ENCODE measurements at places on chromosomes 3 and 15.
A peak's percentile ranks its signal among the peaks of the same experiment; 100 is the strongest.

- DNase-seq = no peak
Observed at GRCh38 chr3:114700637-114701234, 406.9 kb downstream of the TIGIT start.

GRCh38 chr3:18559331-18559842, 134.2 kb upstream of the SATB1 start:
- peak; percentile 50 for DNase-seq

- peak; percentile 45 for DNase-seq
Observed at GRCh38 chr3:111859061-111859973, at the start of gene PHLDB2. PHLDB2 (plus strand) TSS chr3:111859265; CDS start chr3:111884078, 24,813 bp downstream.

DNA sequence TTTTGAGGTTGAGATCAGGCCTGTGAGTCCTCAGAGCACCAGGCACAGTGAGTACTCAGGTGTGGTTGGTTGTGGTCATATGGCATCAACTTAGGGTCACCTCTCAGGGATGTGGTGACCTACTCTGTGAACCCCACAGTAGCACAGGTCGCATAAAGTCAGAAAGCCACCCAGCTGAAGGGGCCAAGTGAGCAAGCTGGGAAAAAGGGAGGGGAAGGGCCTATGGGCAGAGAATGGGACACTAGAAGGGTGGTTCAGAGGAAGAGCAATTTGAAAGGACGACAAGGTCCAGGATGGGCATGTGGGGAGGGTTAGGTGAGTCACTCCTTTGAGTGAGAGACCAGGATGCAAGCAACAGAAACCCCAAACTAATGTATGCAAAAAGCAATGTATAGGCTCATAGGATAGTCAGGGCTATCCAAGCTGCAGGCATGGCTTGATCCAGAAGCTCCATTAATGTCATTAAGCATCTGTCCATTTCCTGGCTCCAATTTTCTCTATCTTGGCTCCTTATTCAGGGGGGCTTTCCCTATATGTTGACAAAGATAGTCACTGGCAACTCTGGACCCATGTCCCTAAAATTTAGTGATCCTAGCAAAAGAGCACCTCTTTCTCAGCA, 33.5 kb downstream of the HMCES start:
- no peak for DNase-seq

DNA sequence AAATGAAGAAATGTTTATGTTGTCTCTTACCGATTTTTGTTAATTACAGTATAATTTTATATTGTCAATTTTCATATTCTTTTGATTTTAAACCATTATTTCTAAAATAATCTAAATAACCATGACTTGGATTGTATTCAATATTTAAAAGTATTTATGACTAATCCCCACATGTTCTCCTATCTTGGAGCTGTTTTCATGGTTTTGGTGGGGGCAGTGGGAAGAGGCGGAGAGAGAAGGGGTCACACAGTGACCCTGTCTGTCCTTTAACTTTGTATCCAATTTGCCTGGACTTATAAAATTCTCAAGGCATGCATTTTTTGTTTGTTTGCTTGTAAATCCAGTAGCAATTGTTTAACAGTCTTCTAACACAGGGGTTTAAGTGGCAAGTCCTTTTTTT, 407.4 kb downstream of the NTRK3 start:
- DNase-seq = no peak

GRCh38 chr3:47008851-47009224, 29.4 kb downstream of the NBEAL2 start:
- no peak for DNase-seq

- no peak for DNase-seq
Observed at GRCh38 chr3:188670446-188670845, 501.3 kb upstream of the TPRG1 start.

GRCh38 chr3:30539772-30540171, 66.6 kb upstream of the TGFBR2 start:
- DNase-seq = no peak

GRCh38 chr15:89783861-89784685, 7.9 kb downstream of the MESP2 start:
- DNase-seq = no peak
